CD4-positive, alpha-beta T cell (primary cell): ENCODE measurements at places on chromosomes 13 and 19.

DNA sequence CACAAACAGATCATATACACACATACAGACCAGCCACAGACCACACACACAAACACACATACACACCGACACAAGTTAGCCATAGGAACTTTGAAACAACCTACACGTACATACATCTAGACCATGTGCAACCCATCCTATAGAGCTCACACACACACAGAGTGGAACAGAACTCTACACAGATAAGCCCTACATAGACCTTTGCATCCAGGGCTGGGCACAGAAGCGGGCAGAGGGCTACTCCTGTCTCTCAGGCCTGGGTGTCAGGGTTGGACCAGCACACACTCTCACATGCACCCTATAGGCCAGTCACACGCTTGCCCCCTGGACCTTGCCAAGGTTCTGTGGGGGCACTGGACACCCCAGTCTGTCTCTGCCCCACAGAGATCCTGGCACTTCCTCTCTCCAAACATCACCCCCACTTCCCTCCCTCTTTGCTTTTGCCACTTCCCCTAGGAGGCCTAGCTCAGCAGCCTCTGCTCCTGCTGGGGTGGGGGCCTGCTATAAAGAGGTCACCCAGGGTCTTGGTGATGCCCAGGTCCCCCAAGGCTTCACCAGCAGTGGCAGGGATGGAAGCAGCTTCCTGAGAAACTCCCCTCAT, 5.8 kb upstream of the JUNB start:
- no peaks in the 10 kb centered on the region for H3K27me3 ChIP-seq
- no peak overlapping the region for H3K4me3 ChIP-seq
- peak overlapping the region; percentile 98 for H3K27ac ChIP-seq
- DNase-seq, result no peak

DNA sequence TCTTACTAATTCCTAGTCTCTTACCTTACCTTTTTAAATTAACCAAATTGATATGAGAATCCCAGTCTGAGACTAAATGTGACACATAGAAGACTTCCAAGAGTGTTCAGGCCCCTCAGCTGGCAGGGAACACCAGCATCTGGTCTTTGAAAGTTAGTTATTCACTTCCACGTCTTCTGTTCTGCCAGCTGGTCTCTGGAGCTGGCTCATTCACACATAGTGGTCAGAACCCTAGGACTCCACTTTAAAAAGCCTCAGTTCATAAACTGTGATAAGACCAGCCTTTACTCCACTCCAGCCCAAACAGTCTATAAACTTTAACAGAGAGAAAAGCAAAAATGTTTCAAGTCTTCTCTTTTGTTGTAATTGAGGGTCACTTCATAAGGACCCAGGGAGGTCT, 263.0 kb downstream of the DCT start:
- no peaks in the 10 kb centered on the region for H3K27me3 ChIP-seq
- H3K4me1 ChIP-seq, result no peaks in the 10 kb centered on the region
- no peak overlapping the region for H3K27ac ChIP-seq
- DNase-seq, result no peak

GRCh38 chr19:44685877-44686276, 13.1 kb upstream of the CEACAM16 start:
- H3K27me3 ChIP-seq, result no peaks in the 10 kb centered on the region
- H3K4me3 ChIP-seq, result no peak overlapping the region
- peaks cover 8% of the 10 kb centered on the region for H3K4me1 ChIP-seq
- peak; percentile 7 for DNase-seq
- no peak overlapping the region for H3K27ac ChIP-seq
- H3K36me3 ChIP-seq, result no peaks in the 10 kb centered on the region

DNA sequence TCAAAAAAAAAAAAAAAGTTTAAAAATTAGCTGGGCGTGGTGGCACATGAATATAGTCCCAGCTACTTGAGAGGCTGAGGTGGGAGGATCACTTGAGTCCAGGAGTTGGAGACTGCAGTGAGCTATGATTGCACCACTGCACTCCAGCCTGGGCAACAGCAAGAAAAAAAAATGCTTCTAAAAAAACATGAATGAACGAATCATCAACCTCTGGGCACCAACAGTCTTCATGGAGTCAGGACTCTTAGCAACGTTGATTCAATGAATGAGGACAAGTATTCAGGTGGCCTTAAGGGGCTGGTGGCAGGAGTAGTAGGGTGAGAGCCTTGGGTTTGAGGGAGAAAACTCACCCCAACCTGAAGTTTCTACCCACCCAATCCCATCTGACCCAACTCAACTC, 20.6 kb upstream of the OLFM2 start:
- H3K36me3 ChIP-seq, result no peaks in the 10 kb centered on the region
- no peak for DNase-seq
- H3K27ac ChIP-seq, result no peak overlapping the region
- no peak overlapping the region for H3K4me3 ChIP-seq

DNA sequence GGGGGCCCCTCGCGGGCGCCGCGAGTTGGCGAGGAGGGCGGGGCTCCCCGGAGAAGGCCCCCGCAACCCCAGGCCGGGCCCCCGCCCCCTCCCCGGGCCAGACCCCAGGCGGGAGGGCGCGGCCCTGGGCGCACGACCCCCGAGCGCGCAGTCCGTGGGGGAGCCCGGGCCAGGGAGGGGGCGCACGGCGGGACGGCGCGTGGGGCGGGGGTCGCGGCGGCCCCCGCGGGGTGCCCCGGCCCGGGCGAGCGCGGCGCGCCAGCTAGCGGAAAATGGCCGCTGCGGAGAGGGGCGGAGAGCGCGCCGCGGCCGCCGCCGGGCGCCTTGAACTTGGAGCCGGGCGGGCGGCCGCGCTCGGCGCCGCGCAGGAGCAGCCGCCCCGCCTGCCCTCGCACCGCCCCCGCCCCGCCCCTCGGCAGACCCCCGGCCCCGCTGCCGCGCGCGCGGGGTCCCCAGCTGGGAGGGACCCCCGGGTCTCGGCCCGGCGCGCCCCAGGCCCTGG, 6.4 kb upstream of the NFIC start:
- H3K36me3 ChIP-seq, result no peaks in the 10 kb centered on the region
- peak overlapping the region; percentile 76 for H3K4me3 ChIP-seq
- no peak overlapping the region for H3K27ac ChIP-seq
- H3K27me3 ChIP-seq, result no peaks in the 10 kb centered on the region
- DNase-seq, result peak; percentile 76

DNA sequence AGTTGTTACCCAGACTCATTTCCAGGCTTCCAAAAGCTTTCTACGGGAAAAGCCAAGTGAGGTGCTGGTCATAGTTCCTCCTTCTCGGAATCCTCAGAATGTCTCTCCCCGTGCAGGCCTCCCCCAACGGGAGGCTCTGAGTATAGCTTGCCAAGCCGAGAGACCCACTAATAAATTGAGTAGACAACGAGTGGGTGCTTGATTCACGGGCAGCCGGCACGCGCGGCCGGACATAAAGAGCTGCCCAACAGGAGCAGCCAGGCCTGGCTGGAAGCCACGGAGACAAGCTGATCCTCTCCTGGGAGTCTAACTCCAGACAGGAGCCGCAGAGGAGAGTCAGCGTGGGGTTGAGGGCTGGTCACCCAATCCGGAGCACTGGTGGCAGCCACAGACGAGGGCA, 43.4 kb upstream of the MEDAG start:
- H3K36me3 ChIP-seq, result no peaks in the 10 kb centered on the region
- H3K27ac ChIP-seq, result no peak overlapping the region
- no peaks in the 10 kb centered on the region for H3K27me3 ChIP-seq
- no peak overlapping the region for H3K4me3 ChIP-seq

DNA sequence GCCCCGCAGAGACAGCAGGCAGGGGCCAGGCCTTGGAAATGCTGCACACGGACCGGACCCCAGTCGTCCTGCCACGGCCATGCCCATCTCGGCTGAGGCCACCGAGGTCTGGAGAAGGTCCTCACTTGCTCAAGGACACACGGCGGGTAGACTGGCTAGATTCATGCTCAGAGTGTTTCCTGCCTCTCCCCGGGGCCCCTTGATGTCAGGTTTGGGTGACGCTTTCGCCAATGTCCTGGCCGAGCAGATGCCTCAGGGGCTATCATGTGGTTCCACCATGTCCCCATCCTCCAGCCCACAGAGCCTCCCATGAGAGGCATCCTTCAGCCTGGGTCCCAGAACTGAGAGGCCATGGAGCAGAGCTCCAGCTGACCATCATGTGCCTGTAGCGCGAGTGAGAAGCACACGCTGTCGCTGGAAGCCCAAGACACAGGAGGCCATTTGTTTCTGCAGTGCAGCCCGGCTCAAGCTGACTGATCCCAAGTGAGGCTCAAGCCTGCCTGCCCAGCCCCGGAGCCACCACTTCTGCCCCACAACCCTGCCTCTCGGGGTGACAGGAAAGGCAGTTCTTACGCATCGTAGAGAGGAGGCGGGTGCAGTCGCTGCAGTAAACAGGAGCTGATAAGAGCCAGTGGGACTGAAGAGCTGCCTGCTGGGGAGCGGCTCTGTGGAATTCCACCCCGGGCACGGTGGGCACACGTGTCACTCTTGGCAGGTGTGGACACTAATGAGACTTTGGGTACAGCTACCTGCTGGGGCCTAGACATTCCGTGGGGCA, 53.9 kb upstream of the GAS6 start:
- H3K36me3 ChIP-seq, result no peaks in the 10 kb centered on the region
- H3K4me3 ChIP-seq, result no peak overlapping the region
- peaks cover 29% of the 10 kb centered on the region for H3K27me3 ChIP-seq
- H3K27ac ChIP-seq, result no peak overlapping the region
- DNase-seq, result no peak

DNA sequence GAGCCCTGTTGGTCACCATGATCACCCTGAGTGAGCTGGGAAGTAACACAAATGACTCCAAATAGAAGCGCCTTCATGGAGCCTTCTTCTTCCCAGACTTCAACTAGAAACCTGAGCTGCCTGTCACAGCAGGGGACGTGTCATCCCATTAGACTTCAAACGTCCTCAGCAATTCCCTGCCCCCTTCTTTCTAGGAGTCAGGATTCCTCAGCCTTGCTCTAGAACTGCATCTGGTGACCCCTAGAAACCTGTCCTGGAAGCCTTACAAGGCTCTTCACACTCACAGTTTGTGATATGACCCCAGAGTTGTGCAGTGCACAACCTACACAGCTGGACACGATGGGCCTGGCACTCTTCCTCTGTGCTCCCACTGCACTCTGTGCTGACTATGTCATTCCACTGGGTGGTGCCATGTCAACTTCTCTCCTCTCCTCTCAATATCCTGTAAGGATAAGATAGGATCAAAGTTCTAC, 23.6 kb upstream of the TTYH1 start:
- H3K27ac ChIP-seq, result no peak overlapping the region
- no peaks in the 10 kb centered on the region for H3K27me3 ChIP-seq
- DNase-seq, result no peak
- no peak overlapping the region for H3K4me3 ChIP-seq

DNA sequence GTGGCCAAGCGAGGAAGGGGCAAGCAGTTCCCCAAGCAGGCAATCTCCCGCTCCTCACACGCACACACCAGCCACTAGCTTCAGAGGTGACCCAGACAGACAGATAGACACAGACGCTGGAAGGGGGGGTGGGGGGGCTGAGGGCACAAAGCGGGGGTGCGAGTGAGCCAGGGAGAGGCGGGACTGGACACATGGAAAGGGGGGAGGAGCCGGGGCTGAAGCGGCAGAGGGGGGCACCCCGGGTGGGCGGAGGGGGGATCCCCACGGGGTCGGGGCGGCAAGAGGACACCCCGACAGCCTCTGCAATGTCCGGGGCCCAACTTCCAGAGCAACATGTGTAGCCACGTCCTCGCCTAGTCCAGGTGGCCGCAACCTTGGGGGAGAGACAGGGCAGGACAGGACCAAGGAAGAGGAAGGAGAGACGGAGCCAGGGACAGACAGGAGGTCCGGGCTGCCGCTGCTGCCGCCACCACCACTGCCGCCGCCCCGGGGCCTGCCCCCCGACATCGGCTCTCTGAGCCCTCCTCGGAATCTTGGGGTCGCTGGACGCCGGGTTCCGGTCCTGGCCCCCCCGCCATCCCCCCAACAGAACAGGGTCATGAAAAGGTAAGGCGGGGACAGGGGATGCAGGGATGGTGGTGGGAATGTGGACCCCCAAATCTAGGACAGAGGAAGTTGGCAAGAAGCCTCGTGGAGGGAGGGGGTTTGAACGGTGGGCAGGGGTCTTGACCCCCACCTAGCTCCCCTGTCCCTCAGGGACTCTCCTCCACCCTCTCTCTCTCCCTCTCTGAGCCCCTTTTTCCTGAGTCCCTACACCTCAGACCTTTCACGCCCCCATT, 1.1 kb downstream of the GRIN2D start:
- H3K27ac ChIP-seq, result no peak overlapping the region
- H3K36me3 ChIP-seq, result no peaks in the 10 kb centered on the region

DNA sequence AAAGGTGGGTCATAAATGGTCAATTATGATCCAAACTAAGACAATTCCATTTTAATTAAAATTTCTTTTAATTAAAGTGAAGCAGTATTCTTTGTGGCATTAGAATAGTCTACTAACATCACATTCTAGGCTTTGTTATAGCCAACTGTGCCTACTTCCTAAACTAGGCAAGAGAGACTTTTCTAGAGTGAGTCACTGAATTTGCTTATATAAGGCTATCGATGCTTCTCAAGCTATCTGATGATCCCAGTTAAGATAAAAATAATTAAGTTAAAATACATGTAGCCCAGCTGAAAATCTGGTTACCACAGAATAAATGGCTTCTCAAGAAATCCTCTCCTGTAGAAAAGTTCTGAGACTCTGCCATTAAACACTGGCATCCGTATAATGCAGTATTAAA, 12.5 kb downstream of the ANKRD10 start:
- no peaks in the 10 kb centered on the region for H3K27me3 ChIP-seq
- no peak overlapping the region for H3K27ac ChIP-seq
- no peaks in the 10 kb centered on the region for H3K4me1 ChIP-seq
- no peak overlapping the region for H3K4me3 ChIP-seq

DNA sequence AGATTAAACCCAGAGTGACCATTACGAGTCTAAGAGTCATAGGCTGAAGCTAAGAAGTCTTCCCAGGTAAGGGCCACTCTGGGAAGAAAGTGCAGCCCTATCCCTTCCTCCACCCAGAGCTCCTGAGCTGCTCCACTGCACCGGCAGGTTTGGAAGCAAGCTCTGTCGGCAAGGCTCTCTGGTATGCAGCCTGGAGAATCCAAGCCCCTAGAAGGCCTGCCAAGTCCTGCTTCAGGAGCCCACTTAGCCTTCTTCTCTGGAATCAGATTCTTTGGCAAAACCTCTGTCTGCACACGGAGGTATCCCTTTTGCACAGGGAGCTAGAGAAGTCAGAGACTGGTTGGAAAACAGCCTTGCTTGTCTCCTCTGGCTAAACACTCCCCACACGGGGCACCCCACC, 58.5 kb downstream of the CEBPG start:
- H3K36me3 ChIP-seq, result peaks cover 2% of the 10 kb centered on the region
- H3K4me1 ChIP-seq, result peaks cover 22% of the 10 kb centered on the region
- H3K27ac ChIP-seq, result no peak overlapping the region
- H3K27me3 ChIP-seq, result no peaks in the 10 kb centered on the region
- DNase-seq, result no peak
